Stimulated activated naive B cell treated with anti-CD40 and anti-IgM and Interleukin-4, amounts not matched to agents 10 μg/mL and 1 μg/mL and 100 μg/mL, for 72 hours (primary cell): ENCODE measurements at places on chromosomes 5 and 9.
A peak's percentile ranks its signal among the peaks of the same experiment; 100 is the strongest.

GRCh38 chr9:86836797-86837196, 110.5 kb downstream of the GAS1 start:
- DNase-seq: peak; percentile 37

DNA sequence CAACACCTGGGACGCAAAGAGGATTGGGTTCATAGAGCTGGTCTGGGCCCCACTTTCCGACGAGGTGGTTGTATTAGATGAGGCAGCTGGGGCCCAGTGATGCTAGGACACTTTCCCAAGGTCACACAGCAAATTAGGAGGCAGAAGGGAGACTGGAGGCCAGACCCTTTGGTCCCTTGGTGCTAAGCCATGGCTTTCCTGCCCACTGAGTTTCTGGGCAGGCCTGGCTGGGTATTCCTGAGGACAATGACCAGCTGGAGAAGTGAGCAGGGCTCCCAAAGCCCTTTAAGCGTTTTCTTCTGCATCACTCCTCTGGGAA, 66.2 kb downstream of the PSD2 start:
- no peak for DNase-seq

- no peak for DNase-seq
Observed at GRCh38 chr5:137329586-137330296, 169.4 kb downstream of the SPOCK1 start.

GRCh38 chr5:57503433-57503832, 20.8 kb upstream of the ACTBL2 start:
- no peak for DNase-seq

- DNase-seq: no peak
Observed at GRCh38 chr5:124114911-124115310, 602.9 kb downstream of the CSNK1G3 start.

DNA sequence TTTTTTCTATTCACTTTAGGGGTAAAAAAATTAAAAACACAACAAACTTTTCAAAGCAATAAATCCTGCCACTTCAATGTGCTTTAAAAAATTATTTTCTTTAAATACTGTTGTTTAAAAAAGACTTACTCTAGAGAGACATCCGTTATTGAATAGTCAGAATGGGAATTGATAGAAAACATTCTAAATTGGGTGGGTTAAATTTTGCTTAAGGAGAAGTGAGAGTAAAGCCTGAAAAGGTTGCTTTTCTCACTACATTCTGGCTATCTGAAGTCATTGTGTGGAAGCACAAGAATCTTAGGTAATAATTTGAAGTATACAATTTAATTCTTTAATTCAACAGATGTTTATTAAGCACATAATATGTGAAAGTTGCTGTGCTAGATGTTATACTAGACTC, 509.3 kb downstream of the NR2F1-AS1 start:
- no peak for DNase-seq
